ENCODE measurements at places on chromosomes 6 and 20.

GRCh38 chr6:92497281-92497680 is 922.1 kb downstream of the EPHA7 start:
- DNase-seq: no peak
- H3K27ac ChIP-seq: no peak overlapping the region
- H3K4me3 ChIP-seq: no peak overlapping the region
- H3K36me3 ChIP-seq: no peaks in the 10 kb centered on the region
- no peaks in the 10 kb centered on the region for H3K4me1 ChIP-seq

DNA sequence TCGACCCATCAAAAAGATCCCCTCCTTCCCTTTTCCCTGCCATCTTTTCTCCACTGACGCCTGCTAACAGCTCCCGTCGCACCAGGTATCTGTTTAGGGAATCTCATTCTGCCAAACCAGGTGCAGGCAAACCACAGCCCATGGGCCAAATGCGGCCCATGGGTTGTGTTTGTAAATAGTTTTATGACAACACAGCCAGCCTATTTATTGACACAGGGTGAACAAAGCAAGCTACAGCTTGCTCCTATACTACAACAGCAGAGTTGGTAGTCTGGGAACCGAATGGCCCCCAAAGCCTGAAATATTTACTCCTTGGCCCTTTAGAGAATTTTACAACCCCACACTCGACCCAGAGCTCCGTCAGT is 16.4 kb downstream of the NFATC2 start:
- H3K4me3 ChIP-seq: peak overlapping the region; percentile 31
- DNase-seq: no peak
- peaks cover 41% of the 10 kb centered on the region for H3K4me1 ChIP-seq
- peak overlapping the region; percentile 70 for H3K27ac ChIP-seq

GRCh38 chr6:32058511-32058963 is 20.3 kb downstream of the CYP21A2 start:
- no peaks in the 10 kb centered on the region for H3K27me3 ChIP-seq
- H3K4me3 ChIP-seq: no peak overlapping the region
- DNase-seq: no peak
- peaks cover 1% of the 10 kb centered on the region for H3K36me3 ChIP-seq

GRCh38 chr6:63188828-63189227 is 22.4 kb upstream of the FKBP1C start:
- no peak for DNase-seq
- H3K36me3 ChIP-seq: no peaks in the 10 kb centered on the region
- H3K4me1 ChIP-seq: no peaks in the 10 kb centered on the region
- H3K27ac ChIP-seq: no peak overlapping the region

DNA sequence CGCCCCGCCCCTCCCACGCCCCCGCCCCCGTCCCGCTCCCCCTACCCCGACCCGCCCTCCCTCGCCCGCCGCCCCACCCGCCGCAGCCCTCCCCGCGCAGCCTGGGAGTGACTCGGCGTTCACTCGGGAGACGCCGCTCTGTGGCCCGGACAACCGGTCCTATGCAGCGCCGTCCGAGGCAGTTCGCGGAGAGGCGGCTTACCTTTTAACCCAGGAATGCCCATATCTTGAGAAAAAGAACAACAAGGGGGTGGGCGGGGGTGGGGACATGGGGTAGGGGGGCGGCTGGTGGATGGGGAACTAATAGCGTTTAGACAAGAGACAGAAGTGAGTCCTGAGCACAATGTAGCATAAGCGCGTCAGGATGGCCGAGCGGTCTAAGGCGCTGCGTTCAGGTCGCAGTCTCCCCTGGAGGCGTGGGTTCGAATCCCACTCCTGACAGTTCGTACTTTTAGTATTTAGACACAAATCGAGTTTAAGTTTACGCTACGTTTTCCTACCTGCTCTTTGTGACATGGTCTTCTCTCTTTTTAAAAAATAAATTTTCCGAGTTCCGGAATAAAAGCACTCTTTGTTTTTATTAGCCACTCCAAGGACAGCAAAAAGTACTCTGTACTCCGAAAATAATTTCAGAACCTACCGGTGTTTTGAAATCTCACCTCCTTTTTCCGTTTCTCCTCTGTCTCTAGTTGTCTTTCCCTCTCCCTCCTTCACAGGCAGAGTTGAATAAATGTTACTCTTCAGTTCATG is 17.1 kb upstream of the HMGN4 start:
- no peaks in the 10 kb centered on the region for H3K36me3 ChIP-seq
- peaks cover 6% of the 10 kb centered on the region for H3K27me3 ChIP-seq
- peak overlapping the region; percentile 91 for H3K4me3 ChIP-seq
- H3K4me1 ChIP-seq: peaks cover 22% of the 10 kb centered on the region
- peak; percentile 90 for DNase-seq

GRCh38 chr6:69366831-69367230 is 430.0 kb downstream of the LMBRD1 start:
- no peak overlapping the region for H3K4me3 ChIP-seq
- H3K36me3 ChIP-seq: no peaks in the 10 kb centered on the region
- no peak overlapping the region for H3K27ac ChIP-seq
- no peaks in the 10 kb centered on the region for H3K27me3 ChIP-seq

DNA sequence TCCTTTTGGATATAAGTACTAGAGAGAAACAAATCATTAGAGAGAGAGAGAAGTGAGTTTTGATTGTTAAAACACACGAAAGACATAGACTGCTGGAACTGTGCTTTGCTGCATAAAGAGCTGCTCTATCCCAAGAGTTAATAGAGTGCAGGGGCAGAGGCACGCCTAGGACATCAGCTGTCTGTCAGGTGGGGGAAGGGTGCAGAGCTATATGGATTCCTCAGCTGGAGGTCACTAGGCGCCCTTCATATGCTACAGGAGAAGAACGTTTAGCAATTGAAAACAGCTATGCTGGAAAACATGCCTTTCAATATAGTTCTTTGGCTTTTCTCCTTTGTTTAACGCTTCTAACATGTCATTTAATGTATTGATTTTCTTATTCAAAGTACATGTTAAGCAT is 169.0 kb upstream of the MCHR2 start:
- no peak overlapping the region for H3K4me3 ChIP-seq
- no peaks in the 10 kb centered on the region for H3K36me3 ChIP-seq
- no peak for DNase-seq
- peaks cover 17% of the 10 kb centered on the region for H3K4me1 ChIP-seq
- no peak overlapping the region for H3K27ac ChIP-seq
